Umbilical cord (tissue), 2 donors: ENCODE measurements at places on chromosomes 6 and 20. TPM values are rescaled to one million over a fixed set of nuclear protein-coding genes. Genes with fewer than 3 reads are reported as not detected.

DNA sequence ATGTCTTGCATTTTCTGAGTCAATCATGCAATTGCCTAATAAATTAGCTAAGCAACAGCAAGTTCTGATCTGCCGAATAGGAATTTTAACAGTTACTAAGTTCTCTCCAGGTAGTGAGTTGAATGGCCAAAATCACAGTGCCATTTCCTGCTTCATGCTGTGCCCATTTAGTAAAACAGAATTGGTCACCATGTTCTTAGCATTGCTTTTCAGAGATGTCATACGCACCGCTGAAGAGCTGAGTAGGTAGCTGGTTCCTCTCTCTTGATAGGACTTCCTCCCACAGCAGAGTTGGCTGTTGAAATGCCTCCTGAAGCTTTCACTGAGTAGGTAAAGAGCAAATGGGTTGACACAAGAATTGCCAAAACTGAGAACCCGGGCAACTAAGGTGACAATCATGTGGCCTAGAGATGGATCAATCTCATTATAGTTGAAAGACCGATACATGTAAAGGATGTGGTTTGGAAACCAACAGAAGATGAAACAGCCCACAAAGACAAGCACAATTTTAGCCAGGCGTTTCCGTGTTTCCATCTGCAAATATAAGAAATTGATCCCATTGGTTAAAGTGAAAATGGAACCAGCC lies 57.1 kb upstream of the GJE1 start:
- no peak for DNase-seq

DNA sequence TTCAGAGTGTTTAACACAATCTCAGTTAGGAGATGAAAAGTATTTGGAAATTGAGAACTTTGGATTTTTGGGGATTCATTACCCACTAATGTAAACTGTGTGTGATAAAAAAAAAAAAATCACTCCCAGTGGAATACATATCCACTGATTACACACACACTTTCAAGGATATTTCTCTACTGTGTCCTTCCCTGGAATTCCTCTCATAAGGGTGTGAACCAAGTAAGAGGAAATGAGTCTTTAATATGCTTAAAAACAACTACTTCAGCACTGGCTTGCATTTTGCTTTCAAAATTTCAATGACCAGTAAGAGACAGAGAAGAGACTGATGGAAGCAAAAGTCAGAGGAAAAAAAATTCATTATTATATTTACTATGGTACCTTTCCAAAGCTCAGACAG lies 24.5 kb upstream of the MYCT1 start:
- no peak for DNase-seq

DNA sequence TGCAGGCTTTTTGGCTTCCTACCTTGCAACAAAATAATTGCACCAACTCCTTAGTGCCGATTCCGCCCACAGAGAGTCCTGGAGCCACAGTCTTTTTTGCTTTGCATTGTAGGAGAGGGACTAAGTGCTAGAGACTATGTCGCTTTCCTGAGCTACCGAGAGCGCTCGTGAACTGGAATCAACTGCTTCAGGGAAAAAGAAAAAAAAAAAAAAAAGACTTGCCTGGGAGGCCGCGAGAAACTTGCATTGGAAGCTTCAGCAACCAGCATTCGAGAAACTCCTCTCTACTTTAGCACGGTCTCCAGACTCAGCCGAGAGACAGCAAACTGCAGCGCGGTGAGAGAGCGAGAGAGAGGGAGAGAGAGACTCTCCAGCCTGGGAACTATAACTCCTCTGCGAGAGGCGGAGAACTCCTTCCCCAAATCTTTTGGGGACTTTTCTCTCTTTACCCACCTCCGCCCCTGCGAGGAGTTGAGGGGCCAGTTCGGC lies 420 bp downstream of the SOX4 start:
- peak; percentile 84 for DNase-seq

GRCh38 chr6:14726816-14727493 lies 518.9 kb upstream of the JARID2 start:
- no peak for DNase-seq

- no peak for DNase-seq
These were observed 401.2 kb upstream of the MANEA start for GRCh38 chr6:95175927-95176675.

GRCh38 chr6:167995731-167996151 lies 1.7 kb upstream of the KIF25 start:
- no peak for DNase-seq

- no peak for DNase-seq
These were observed 120.9 kb upstream of the SUPT3H start for GRCh38 chr6:45498591-45498990.

DNA sequence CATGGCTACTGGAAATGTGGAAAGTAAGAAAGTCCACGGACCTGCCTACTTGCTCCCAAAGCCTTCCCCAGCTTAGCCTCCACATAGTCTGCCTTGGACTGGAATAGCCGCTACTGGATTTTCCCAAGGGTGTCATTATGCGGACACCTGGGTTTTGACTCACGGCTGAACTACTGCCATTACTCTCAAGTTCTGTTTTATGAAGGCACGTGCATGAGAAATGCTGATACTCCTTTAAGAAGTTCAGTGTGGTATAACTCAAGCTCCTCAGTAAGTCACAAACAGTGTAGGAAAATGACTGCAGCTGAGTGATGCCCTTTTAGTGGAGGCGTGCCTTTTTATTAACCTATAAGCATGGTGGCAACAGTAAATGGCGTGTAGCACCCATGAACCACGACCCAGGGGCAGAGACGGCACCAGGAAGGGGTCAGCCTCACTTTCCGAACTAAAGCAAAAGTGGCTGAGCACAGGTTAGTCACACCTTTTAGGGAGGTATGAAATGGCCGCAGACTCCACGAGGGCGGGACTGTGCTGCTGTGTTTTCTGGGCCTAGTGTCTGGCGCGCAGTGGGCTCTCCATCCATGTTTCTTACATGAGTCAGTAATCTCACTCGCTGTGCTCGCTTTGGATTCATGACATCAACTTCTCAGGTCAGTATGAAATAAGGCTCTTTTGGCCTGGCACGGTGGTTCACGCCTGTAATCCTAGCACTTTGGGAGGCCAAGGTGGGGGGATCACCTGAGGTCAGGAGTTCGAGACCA lies 23.9 kb downstream of the PSMG4 start:
- DNase-seq: no peak

DNA sequence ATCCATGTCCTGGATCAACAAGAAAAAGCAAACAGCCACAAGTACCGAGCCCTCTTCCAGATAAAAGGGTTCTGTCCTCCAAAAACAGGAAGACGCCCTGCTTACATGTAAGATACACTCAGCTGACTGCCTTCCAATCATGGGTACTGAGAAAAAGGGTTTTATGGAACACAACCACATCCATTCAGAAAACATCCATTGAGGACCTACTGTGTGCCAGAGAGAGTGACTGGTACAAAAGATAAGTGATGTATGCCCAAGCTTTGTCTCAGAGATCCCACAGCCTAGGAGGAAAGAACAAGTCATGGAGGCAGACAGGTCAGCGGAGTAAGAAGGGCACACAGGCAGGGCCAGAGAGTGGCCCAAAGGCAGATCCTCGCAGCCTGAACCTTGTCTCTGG lies 94.8 kb upstream of the SSTR4 start:
- no peak for DNase-seq

Gene CTAGE9
- 6.3 TPM for total RNA-seq

Gene BANF2
- total RNA-seq: 2.2 TPM

Gene CLPSL1
- total RNA-seq: not detected

Gene GTSF1L
- not detected for total RNA-seq
